T-cell (primary cell): ENCODE measurements at places on chromosomes 12 and 14. TPM values are rescaled to one million over a fixed set of nuclear protein-coding genes. Genes with fewer than 3 reads are reported as not detected.

GRCh38 chr12:81450920-81451739, 308.0 kb downstream of the PPFIA2 start:
- H3K27me3 ChIP-seq: no peaks in the 10 kb centered on the region
- H3K4me1 ChIP-seq: no peaks in the 10 kb centered on the region
- no peak for DNase-seq

DNA sequence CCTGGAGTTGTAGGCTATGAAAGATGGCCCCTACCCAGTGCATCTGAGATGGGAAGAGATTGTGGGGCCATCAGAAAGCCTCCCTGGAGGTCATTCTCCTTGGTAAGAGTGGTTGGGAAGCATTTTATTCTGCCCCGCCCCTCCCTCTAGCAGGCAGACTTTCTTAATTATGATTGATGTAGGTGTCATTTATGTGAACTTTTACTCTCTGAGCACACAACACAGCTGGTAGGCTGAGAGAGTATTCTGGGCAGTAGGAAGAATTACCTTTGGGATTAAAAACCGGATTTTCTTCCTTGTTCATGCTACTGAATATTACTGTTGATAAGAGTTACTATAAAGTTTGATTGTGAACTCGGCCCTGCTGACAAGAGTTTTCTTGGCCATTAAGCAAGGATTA, 266.8 kb downstream of the TTC6 start:
- H3K27me3 ChIP-seq: no peaks in the 10 kb centered on the region
- no peaks in the 10 kb centered on the region for H3K4me1 ChIP-seq
- no peaks in the 10 kb centered on the region for H3K36me3 ChIP-seq
- no peak for DNase-seq

DNA sequence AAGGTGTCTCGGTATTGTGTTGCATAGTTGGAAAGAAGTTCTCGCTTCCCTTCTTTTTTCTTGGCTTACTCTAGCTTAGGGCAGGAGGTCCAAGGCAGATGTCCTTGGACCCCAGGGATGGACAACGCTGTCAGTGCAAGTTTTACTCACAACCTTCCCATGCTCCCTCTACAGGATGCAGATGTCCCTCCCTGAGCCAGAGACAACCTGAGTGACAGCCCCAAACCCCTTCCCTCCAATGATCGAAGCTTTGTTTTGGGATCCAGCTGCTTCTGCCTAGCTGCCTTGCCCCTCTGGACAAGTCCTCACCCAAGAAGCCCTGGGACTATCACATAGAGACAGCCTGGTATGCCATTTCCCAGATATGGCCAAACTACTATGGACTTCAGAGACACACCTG, 112.0 kb upstream of the RAP1B start:
- no peaks in the 10 kb centered on the region for H3K4me1 ChIP-seq
- no peaks in the 10 kb centered on the region for H3K36me3 ChIP-seq
- H3K27me3 ChIP-seq: no peaks in the 10 kb centered on the region
- DNase-seq: no peak
- no peak overlapping the region for H3K4me3 ChIP-seq
- H3K27ac ChIP-seq: no peak overlapping the region

RNF212B gene
- total RNA-seq: 1.1 TPM

DNA sequence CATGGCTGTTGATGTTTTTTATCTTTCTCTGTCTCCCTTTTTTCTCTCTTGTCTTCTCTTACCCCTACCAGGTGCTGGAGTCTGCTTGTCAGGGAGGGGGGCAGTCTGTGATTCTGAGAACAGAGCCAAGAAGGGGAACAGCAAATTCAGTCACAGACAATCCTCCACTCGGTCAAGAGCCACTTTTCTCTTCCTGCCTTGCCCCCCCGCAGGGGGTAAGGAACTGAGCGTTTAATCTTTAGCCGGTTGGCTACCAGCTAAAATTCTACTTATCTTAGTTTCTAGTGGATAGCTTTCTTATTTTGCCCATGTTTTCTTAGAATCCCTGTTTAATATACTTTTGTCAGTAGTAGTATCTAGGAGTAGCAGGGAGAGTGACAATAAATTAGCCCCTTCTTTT, 1.9 kb downstream of the RIMKLB start:
- no peaks in the 10 kb centered on the region for H3K27me3 ChIP-seq
- no peak overlapping the region for H3K4me3 ChIP-seq
- H3K4me1 ChIP-seq: peaks cover 8% of the 10 kb centered on the region
- DNase-seq: no peak
- H3K27ac ChIP-seq: no peak overlapping the region

GRCh38 chr12:113201187-113202177, 16.0 kb downstream of the RITA1 start:
- no peak overlapping the region for H3K27ac ChIP-seq
- H3K4me1 ChIP-seq: no peaks in the 10 kb centered on the region
- no peak for DNase-seq
- H3K36me3 ChIP-seq: no peaks in the 10 kb centered on the region

GRCh38 chr14:30888480-30889243, 14.3 kb downstream of the COCH start:
- H3K36me3 ChIP-seq: no peaks in the 10 kb centered on the region
- H3K4me3 ChIP-seq: no peak overlapping the region
- DNase-seq: no peak
- no peaks in the 10 kb centered on the region for H3K27me3 ChIP-seq

DNA sequence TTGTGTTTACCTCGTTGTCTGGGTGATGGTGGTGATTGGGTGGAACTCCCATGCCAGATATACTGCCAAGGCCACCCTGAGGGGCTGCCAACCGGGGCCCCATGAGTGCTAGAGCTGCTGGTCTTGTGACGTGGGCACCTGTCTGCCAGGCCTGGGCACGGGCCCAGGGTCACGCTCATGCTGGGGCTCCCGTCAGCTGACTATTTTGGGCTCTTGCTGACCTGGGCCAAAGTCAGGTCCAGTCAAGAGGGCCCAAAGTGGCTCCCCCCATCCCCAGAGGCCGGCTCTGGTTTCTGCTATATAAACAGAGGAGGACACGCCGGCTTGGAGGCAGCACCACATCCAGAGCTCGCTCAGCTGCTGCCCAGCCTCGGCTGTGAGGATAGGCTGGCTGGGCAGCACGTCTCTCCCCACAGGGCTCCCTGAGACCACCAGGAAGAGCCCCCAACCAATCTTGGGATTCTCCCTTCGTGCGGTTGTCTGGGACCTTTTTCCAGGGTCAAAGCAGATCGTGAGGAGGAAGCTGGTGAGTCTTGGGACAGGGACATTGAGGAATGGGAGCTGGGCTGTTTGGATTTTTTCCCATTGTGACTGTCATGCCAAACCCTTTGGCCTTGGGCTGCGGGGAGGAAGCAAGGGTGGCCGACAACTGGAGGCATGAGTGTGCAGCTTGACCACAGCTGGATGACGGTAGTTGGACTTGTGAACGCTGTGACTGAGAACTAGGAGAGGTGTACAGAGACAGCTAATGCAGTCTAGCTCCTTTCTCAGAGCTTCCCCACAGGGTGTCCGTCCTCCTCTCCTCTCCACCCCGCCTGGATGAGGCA, 7.6 kb upstream of the NR4A1 start:
- H3K4me1 ChIP-seq: peaks cover 13% of the 10 kb centered on the region
- H3K27ac ChIP-seq: no peak overlapping the region
- no peak for DNase-seq
- no peak overlapping the region for H3K4me3 ChIP-seq
- H3K36me3 ChIP-seq: no peaks in the 10 kb centered on the region

- H3K27me3 ChIP-seq: no peaks in the 10 kb centered on the region
- no peaks in the 10 kb centered on the region for H3K4me1 ChIP-seq
- DNase-seq: no peak
- no peak overlapping the region for H3K4me3 ChIP-seq
Measured at GRCh38 chr14:70073924-70074566, 114.7 kb downstream of the SLC8A3 start.
